ENCODE measurements at places on chromosomes 6 and 20. TPM values are rescaled to one million over a fixed set of nuclear protein-coding genes. Genes with fewer than 3 reads are reported as not detected.

DLK2 gene
- total RNA-seq, result 1.0 TPM

ADGRF1 gene
- 1.2 TPM for total RNA-seq

IPCEF1 gene
- 2.8 TPM for total RNA-seq

AMD1 gene
- total RNA-seq, result 67.8 TPM

GRCh38 chr20:5772704-5773103, 22.5 kb downstream of the SHLD1 start:
- DNase-seq, result no peak
- no peak overlapping the region for H3K27ac ChIP-seq
- H3K4me1 ChIP-seq, result no peaks in the 10 kb centered on the region
- H3K4me3 ChIP-seq, result no peak overlapping the region

DNA sequence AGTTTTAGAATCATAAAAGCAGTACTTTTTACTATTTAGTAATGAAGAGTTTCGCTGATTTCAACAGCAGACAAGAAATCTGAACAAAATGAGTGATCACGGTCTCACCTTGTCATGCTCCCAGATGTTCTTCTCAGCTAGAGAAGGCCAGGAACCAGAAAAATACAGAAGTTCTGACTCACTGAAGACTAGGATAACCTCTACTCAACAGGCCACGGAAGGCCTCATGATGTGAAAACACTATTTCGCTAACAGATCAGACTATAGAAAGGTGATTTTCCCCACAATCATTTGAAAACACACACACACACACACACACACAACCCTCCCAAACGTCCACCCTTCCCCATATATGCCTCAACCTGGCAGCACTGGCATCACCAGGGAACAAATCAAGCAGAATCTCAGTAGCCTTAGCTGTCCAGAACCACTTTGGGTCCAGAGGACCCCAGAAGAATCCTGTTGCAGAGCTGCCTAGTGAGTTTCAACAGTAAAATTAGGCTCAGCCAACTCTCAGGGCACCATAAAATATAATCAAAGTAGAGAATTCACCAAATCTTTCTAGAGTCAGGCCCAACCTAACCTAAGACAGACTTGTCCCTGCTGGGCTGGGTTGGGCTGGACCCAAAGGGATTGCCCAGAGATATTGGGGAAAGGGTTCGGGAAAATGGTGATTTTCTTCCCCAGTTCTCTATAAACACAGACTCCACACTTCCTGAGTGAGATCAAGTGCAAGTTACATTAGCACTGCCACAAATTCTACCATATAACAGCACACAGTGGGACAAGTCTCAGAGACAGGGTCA, 7.9 kb downstream of the EXOC2 start:
- H3K4me3 ChIP-seq, result no peak overlapping the region
- peaks cover 2% of the 10 kb centered on the region for H3K4me1 ChIP-seq
- no peaks in the 10 kb centered on the region for H3K27me3 ChIP-seq
- DNase-seq, result no peak

DNA sequence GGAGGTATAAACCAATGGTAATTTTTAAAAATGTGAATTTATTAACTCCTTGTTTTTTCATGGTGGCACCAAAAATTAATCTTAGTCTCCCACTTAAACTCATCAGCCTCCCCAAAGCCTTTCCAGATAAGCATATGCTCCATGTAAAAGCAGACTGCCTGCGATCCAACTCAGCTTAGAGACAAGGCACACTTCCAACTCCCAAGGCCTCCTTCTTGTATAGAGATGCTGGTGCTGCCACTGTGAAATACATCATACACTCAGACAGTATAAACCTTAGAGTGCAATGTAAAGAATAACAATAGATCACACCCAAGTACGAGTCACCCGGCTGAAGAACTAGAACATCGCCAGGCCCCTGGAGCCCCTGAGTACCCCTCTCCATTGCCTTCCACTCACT, 2.0 kb downstream of the ANKRD6 start:
- DNase-seq, result no peak
- H3K4me1 ChIP-seq, result peaks cover 11% of the 10 kb centered on the region
- H3K36me3 ChIP-seq, result no peaks in the 10 kb centered on the region
- H3K27me3 ChIP-seq, result no peaks in the 10 kb centered on the region

DNA sequence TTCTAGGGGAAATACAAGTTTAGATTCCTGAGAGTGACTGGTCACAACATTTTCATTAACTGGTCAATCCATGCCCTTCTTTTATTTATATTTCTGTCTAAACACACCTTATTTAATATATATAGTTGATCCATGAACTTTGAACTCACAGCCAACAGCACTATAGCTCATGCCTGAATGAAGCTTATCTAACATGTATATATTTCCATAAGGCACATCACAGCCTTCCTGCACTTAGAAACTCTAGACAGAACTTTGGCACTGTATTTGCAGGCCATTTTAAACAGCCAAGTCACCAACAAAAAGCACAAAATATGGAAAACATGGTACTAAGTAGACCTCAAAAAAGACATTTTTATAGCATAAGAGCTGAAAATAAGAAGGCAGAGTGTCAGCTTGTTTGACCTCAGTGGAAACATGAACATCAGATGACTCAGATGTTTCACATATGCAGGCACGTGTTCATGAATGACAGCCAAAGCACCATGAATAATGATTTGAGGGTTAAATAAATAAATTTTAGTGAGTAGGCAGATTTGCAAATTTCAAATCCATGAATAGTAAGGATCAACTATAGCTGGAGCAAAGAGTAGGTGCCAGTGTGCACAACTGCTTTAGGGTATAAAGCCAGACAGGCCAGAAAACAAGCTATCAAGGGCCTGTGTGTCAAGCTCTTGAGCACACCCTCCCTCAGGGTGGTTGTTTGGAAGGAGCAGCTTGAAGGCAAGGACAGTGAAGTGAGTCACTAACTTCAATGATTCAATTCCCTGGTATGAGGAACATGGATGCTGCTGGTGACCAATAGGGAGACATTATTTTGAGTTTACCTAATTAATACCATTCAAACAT, 88.9 kb upstream of the NT5E start:
- H3K4me3 ChIP-seq, result no peak overlapping the region
- H3K27me3 ChIP-seq, result no peaks in the 10 kb centered on the region
- no peak for DNase-seq
- H3K36me3 ChIP-seq, result no peaks in the 10 kb centered on the region
- peaks cover 2% of the 10 kb centered on the region for H3K4me1 ChIP-seq

DNA sequence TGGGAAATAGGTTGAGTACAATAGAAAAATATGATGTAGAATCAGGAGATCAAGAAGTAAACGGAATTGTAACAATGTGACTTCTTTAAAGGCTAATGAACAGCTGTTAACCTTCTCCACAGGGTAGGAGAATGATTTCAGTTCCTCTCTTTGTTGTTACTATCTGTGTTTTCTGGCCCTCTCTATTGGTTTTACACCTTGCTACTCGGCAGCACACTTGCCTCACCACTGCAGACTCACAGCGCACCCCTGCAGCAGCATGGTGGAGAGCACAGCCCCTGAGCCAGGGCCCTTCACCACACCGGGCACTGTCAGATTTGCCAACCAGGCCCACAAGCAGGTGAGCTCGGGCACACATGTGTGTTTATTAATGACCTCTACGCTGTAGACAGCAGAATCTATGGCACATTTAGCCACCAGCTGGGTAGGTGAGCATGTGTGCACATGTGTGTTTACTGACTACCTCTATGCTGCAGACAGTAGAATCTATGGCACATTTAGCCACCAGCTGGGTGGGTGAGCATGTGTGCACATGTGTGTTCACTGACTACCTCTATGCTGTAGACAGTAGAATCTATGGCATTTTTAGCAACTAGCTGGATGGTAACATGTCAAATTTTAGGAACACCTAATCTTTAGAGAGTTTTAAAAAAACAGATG, 16.8 kb downstream of the SFT2D1 start:
- H3K27me3 ChIP-seq, result no peaks in the 10 kb centered on the region
- H3K36me3 ChIP-seq, result no peaks in the 10 kb centered on the region
- H3K4me1 ChIP-seq, result no peaks in the 10 kb centered on the region
- no peak for DNase-seq

GRCh38 chr6:45896783-45897441, 118.7 kb downstream of the CLIC5 start:
- H3K4me1 ChIP-seq, result no peaks in the 10 kb centered on the region
- H3K27ac ChIP-seq, result no peak overlapping the region
- no peak overlapping the region for H3K4me3 ChIP-seq
- no peak for DNase-seq
- H3K27me3 ChIP-seq, result no peaks in the 10 kb centered on the region
- no peaks in the 10 kb centered on the region for H3K36me3 ChIP-seq

GRCh38 chr20:22070610-22071058, 365.2 kb downstream of the PAX1 start:
- no peak overlapping the region for H3K27ac ChIP-seq
- no peak for DNase-seq
- no peaks in the 10 kb centered on the region for H3K4me1 ChIP-seq
- no peak overlapping the region for H3K4me3 ChIP-seq
- no peaks in the 10 kb centered on the region for H3K36me3 ChIP-seq
- H3K27me3 ChIP-seq, result no peaks in the 10 kb centered on the region

Measured in ovary (tissue), 10 donors.